ENCODE measurements at places on chromosomes 12 and 14.
A peak's percentile ranks its signal among the peaks of the same experiment; 100 is the strongest.

GRCh38 chr14:85250414-85251189 lies 279.3 kb upstream of the FLRT2 start:
- no peak overlapping the region for H3K4me3 ChIP-seq
- H3K27me3 ChIP-seq = no peaks in the 10 kb centered on the region
- no peaks in the 10 kb centered on the region for H3K4me1 ChIP-seq

DNA sequence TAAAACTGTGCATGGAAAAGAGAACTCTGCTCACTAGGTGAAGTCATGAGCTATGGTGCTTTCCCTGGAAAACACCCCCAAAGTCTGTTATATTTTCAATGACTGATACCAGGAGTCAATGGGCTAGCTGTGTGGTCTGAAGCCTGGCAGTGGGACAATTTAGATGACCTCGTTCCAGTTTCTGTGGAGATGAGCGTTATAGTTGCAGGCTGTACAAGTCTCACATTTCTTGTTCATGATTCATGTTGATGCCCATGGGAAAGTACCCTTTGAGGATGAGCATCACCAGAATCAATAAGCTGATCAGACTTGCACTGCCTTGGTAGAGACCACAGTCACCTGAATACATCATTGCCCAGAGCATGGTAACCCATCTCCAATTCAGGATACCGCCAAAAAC lies 70.7 kb downstream of the NOVA1 start:
- no peak overlapping the region for H3K27ac ChIP-seq
- no peak for DNase-seq
- no peak overlapping the region for H3K4me3 ChIP-seq
- no peaks in the 10 kb centered on the region for H3K36me3 ChIP-seq
- H3K27me3 ChIP-seq = no peaks in the 10 kb centered on the region

GRCh38 chr14:33376510-33376909 lies 437.8 kb downstream of the NPAS3 start:
- H3K4me3 ChIP-seq = no peak overlapping the region
- no peaks in the 10 kb centered on the region for H3K27me3 ChIP-seq
- no peak overlapping the region for H3K27ac ChIP-seq
- H3K4me1 ChIP-seq = no peaks in the 10 kb centered on the region

DNA sequence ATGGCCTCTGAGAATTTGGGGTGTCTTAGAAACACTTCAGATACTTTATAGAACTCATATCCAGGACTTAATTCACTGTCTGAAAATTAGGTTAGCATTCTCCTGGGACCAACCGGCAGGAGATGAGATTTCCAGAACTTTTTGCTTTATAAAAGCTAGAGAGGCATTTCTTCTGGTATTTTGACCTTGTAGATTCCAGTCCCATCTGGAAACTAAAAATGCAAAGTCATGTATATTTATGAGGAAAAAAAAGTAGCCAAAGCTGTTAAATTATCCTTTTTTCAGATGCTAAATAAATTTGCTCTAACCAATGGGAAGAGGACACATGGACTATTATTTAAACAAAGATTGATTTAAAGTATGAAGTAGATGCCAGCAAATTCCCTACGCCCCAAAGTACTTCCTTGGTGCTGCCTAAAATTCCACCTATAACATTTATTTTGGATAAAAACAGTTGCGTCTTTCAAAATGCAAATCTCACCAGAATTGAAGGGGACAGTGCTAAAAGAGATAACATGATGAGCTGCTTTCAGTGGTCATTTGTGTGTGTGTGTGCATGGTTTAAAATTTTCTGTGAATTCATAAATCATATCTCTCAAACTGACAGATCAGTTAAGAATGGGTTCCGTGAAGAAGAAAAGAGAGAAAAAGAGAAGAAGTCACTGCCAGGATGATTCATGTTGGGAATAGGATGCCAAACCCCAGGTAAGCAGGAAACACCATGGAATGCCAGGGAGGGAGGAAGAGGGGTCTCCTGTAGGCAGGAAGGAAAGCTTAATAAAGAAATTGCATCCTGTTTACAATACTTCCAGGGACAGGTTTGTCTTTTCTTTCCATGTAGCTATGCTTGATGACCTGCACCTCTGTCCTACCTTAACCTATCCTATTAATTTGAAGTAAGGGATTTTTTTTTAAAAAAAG lies 97.7 kb upstream of the RGS6 start:
- H3K4me1 ChIP-seq = no peaks in the 10 kb centered on the region
- no peak for DNase-seq
- H3K27ac ChIP-seq = no peak overlapping the region
- no peak overlapping the region for H3K4me3 ChIP-seq
- no peaks in the 10 kb centered on the region for H3K27me3 ChIP-seq

DNA sequence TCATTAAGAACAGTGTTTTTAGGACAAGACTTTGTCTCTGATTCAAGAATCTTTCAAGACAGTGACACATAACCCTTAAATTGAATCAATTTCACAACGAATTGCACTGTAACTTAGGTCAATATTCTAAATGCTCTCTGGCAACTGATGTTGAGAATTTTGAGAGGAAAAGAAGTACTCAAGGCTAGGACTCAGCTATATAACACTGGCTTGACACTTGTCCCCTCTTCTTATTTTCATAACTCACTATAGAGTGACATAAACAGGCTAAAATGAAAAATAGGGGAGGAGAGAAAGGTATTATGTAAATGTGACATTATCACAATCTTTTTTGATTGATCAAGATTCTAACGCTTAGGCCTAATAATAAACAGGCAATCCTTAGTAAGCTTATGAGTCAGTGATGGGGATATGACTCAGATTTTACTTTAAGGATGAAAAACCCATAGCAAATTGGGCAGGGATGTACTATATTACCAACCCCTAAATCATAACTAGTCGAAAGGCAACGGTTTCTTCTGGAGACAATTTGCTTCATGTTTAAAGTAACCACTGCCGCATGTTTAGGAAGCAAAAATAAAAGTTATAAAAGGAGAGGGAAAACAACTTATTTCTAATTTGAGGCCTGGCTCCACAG lies 10.9 kb downstream of the BTG1 start:
- DNase-seq = no peak
- H3K36me3 ChIP-seq = no peaks in the 10 kb centered on the region
- no peak overlapping the region for H3K4me3 ChIP-seq
- peaks cover 67% of the 10 kb centered on the region for H3K4me1 ChIP-seq
- peak overlapping the region; percentile 18 for H3K27ac ChIP-seq

GRCh38 chr14:73887318-73887616 lies 608 bp downstream of the ZNF410 start:
- H3K27ac ChIP-seq = peak overlapping the region; percentile 92
- no peaks in the 10 kb centered on the region for H3K36me3 ChIP-seq
- no peaks in the 10 kb centered on the region for H3K27me3 ChIP-seq

DNA sequence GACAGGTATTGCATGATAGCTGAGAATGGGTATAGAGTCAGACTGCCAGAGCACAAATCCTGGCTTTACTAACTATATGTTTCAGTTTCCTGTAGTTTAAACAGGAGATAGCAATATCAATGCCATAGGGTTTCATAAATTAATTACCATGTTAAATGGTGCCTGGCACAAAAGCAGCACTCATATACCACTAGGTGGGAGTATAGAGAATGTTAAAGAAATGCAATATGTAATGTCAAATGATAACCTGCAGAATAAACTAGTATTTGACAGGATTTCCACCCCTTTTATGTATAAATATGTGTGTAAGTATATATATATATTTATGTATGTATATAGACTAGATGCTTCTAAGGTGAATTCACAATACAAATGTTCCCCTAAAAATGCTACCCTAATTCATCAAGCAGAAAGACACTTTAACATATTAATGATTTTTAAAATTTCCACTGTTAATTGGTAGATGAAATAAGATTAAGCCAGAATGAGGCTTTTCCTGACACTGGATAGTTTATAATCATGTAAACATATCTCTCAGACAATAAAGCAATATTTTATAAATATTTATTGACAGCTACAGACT lies 8.6 kb downstream of the WDR89 start:
- no peak overlapping the region for H3K27ac ChIP-seq
- no peak for DNase-seq
- no peaks in the 10 kb centered on the region for H3K36me3 ChIP-seq
- no peak overlapping the region for H3K4me3 ChIP-seq
- no peaks in the 10 kb centered on the region for H3K27me3 ChIP-seq

DNA sequence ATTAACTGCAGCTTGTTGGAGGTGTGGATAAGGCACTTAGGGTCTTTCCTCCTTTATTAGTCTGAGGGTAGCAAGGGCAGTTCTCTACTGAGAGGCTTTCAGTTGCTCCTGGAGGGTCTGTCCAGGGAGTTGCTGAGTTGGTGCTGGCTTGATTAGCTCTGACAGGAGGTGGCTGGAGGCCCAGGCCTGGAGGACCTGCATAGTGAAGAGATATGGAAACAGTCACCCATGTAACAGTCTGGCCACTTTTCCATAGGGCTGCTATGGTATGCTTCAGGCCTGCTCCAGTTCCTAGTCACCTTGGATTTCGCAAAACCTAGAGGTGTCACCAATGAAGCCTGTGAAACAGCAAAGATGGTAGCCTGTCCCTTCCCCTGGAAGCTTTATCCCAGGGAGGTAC lies 143.3 kb upstream of the SLC38A2 start:
- H3K4me1 ChIP-seq = peaks cover 15% of the 10 kb centered on the region
- H3K27ac ChIP-seq = no peak overlapping the region
- DNase-seq = no peak
- H3K27me3 ChIP-seq = no peaks in the 10 kb centered on the region

- H3K36me3 ChIP-seq = no peaks in the 10 kb centered on the region
- peak overlapping the region; percentile 23 for H3K27ac ChIP-seq
- H3K4me1 ChIP-seq = peaks cover 10% of the 10 kb centered on the region
- no peak overlapping the region for H3K4me3 ChIP-seq
- DNase-seq = peak; percentile 47
- no peaks in the 10 kb centered on the region for H3K27me3 ChIP-seq
Measured at GRCh38 chr12:68245180-68246021, 8.0 kb downstream of the IL22 start.

DNA sequence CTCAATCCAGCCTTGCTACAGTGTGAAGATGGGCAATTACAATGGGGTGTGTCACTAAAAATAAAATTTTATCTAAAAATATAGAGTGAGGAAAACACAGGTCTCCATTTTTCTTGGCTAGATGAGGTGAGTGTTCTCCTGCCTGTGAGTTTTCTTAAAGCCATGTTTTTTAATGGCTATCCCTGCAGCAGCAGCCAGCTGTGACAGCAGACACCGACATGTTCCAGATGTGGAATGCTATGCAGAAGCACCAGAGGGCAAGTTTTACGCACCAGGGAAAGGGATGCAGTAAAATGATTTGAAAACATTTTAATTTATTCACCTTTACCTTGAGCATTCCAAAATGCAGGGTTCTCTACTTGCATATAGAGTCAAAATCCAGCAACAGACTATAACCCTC lies 577.0 kb upstream of the STXBP6 start:
- H3K4me1 ChIP-seq = no peaks in the 10 kb centered on the region
- no peak for DNase-seq
- no peaks in the 10 kb centered on the region for H3K27me3 ChIP-seq
- H3K4me3 ChIP-seq = no peak overlapping the region

DNA sequence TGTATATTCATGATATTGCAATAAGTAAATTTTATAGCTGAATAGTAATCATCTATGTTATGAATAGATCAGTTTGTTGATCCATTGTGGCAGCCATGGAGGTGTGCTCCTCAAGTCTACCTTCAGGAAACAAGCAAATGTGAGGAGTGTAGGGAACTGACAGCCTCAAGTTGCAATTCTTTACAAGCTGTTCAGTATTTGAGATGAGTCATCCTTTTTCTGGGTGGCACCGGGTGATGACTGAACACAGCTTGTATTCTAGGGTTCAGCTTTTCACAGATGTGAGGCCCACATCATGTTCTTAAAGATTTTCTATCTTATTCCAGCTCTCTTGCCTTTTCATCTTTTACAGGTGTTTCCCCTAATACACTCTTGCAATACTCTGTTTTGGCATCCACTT lies 452.4 kb downstream of the KCNH5 start:
- H3K4me3 ChIP-seq = no peak overlapping the region
- H3K36me3 ChIP-seq = no peaks in the 10 kb centered on the region

GRCh38 chr14:70982200-70982599 lies 74.9 kb downstream of the PCNX1 start:
- no peaks in the 10 kb centered on the region for H3K27me3 ChIP-seq
- no peak overlapping the region for H3K27ac ChIP-seq
- H3K4me3 ChIP-seq = no peak overlapping the region
- peaks cover 5% of the 10 kb centered on the region for H3K36me3 ChIP-seq

DNA sequence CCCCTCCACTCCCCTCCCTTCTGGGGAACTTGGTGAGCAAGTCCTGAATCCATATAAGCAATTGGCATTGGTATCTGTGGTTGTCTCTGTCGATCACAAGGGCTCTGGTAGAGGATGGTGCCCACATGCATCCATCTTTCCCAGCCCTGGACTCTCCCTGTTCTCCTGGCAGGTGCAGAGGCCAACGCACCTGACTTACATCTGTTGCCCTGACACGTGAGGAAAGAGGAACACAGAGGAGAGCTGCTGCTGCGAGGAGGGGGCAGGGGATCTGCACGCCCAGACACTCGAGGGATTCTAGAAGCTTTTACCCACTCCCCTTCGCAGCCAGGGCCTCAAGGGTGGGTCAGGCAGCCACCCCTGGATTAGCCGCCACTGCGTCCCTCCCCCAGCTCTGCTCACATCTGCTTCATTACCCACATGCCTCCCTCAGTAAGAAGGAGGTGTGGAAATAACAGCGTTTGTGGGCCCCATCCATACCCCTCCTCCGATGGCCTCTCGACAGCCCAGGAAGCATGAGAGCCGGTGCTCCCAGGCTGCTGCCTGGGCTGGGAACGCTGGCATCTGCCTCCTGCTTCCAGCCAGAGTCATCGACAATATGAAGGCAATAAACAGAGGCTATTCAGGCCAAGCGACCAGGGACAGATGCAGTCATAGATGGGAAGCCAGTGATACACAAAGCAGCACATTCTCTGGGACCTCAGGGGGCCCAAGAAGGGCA lies 56.5 kb downstream of the KDM2B start:
- H3K36me3 ChIP-seq = no peaks in the 10 kb centered on the region
- H3K4me3 ChIP-seq = no peak overlapping the region
- no peak overlapping the region for H3K27ac ChIP-seq
- H3K4me1 ChIP-seq = no peaks in the 10 kb centered on the region
- DNase-seq = no peak

DNA sequence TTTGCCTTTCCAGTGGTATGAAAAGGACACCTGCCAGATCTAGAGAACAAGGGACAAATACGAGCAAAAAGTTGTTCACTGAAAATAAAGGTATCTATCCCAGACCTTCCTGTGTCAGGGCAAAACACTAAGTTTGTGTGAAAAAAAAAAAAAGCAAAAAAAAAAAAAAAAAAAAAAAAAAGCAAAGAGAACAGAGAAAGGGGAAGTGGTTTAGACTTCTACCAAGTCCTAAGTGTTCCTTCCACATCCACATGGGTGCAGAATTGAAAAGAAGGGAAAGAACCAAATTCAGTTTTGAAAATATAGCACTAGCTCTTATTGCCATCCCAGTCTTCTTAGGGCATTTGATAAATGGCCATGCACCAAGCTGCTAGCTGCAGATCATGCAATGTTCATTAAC lies 41.7 kb downstream of the ZCRB1 start:
- no peak for DNase-seq
- H3K27me3 ChIP-seq = no peaks in the 10 kb centered on the region
- H3K27ac ChIP-seq = no peak overlapping the region
- no peaks in the 10 kb centered on the region for H3K4me1 ChIP-seq
- H3K4me3 ChIP-seq = no peak overlapping the region
- H3K36me3 ChIP-seq = no peaks in the 10 kb centered on the region

GRCh38 chr14:102201776-102202175 lies 62.1 kb downstream of the WDR20 start:
- no peak overlapping the region for H3K27ac ChIP-seq
- H3K4me1 ChIP-seq = peaks cover 5% of the 10 kb centered on the region
- H3K27me3 ChIP-seq = no peaks in the 10 kb centered on the region
- peaks cover 13% of the 10 kb centered on the region for H3K36me3 ChIP-seq
- H3K4me3 ChIP-seq = no peak overlapping the region

GRCh38 chr12:122203301-122204166 lies at the start of gene B3GNT4:
B3GNT4 (plus strand) TSS chr12:122203709; CDS start chr12:122204619, 910 bp downstream.
- H3K36me3 ChIP-seq = peaks cover 17% of the 10 kb centered on the region
- no peaks in the 10 kb centered on the region for H3K27me3 ChIP-seq
- H3K27ac ChIP-seq = no peak within 1 kb of the TSS
- H3K4me3 ChIP-seq = peak within 1 kb of the TSS; percentile 17
- DNase-seq = peak; percentile 72

All from thyroid gland (tissue), 4 donors.